ENCODE measurements at places on chromosomes 16 and 17. TPM values are rescaled to one million over a fixed set of nuclear protein-coding genes. Genes with fewer than 3 reads are reported as not detected.

Gene HAS3
- total RNA-seq = 0.08 TPM

Gene MYH13
- not detected for total RNA-seq

Gene HAPSTR1
- total RNA-seq = 31.4 TPM

DNA sequence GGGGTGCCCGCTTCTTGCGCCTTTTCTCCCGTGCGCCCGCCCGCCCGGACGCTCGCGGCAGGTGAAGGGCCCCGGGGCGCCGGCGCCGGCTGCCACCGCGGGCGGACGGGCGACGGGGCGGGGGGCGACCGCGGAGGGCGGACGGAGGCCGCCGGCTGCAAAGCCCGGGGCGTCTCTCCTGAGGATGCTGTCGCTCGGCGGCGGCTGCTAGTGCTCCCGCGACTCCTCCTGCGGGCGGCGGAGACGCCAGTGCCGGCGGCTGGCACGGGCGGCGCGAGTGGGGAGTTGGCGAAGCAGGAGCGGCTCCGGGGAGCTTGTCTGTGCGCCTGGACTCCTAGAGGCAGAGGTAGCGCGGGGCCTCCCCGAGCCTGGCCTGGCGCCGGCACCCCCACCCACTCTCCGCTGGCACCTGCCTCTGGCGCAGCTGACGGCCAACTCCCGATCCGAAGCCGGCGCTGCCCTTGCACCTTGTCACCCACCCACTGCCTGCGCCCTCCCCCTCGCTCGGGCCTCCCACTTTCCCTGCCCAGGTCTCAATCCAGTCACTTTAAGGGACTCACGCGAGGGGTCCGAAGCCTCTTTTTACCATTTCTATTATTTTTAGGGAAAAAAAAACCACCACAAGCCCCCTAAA is at the start of gene FAM20A:
TSS of gene FAM20A (minus strand) at position 437 of the 634 bp plus-strand sequence. CDS start 701 bp downstream, outside the sequence.
- DNase-seq = no peak

GRCh38 chr16:72291531-72291981 is 119.6 kb upstream of the PMFBP1 start:
- peak; percentile 28 for DNase-seq

DNA sequence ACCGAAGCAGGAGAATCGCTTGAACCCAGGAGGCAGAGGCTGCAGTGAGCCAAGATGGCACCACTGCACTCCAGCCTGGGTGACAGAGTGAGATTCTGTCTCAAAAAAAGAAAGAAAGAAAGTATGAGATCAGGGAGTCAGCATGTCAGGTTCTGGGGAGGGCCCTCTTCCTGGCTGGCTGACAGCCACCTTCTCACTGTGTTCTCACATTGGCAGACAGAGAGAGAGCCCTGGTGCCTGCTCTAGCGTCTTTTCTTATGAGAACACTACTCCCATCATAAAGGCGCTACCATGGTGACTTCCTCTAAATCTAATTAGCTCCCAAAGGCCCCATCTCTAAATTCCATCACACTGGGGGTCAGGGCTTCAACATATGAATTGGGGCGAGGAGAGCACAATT is 27.6 kb upstream of the RBBP6 start:
- no peak for DNase-seq

Gene KRTAP2-4
- total RNA-seq = not detected

GRCh38 chr17:62692721-62693431 is 65.4 kb downstream of the MRC2 start:
- DNase-seq = peak; percentile 32

DNA sequence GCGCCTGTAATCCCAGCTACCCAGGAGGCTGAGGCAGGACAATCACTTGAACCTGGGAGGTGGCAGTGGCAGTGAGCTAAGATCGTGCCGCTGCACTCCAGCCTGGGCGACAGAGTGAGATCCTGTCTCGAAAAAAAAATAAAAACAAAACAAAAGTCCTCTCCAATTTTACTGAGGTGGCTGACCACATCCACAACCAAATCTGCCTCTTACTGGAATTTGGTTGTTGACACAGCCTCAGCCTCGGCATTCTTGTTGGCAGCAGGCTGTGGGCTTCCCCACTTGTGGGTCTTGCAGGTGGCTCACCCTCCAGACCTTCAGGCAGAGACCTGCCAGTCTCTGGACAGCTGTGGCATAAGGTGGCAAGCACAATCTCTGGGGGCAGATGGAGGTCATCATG is 15.6 kb downstream of the B4GALNT2 start:
- no peak for DNase-seq

Gene LDAF1
- 13.3 TPM for total RNA-seq

Gene BIRC5
- 114 TPM for total RNA-seq

DNA sequence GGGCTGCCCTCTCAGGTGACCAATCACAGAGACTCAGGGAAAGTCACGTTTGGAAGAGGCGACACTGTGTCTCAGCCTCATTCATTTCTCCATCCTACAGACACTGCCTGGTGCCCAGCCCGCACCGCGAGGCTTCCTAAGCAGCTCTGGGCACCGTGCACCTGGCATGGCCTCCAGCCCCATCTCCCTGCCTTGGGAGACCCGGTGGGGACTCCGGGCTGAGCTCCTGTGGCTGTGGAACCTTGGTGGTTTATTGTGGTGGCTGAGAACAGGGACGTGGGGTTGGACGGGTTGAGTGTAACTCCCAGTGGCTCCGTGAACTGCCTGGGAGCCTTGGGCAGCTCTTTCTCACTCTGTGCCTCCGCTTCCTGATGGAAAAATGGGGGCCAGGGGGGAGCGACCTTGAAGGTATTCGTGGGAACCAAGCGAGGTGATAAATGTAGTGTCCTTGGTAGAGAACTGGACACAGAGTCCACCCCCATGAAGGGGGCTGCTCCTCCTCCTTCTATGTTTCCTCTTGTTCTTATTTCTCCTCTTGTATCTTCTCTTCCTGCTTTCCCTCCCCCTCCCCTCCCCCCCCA is 215.4 kb downstream of the SEC14L1 start:
- DNase-seq = no peak

DNA sequence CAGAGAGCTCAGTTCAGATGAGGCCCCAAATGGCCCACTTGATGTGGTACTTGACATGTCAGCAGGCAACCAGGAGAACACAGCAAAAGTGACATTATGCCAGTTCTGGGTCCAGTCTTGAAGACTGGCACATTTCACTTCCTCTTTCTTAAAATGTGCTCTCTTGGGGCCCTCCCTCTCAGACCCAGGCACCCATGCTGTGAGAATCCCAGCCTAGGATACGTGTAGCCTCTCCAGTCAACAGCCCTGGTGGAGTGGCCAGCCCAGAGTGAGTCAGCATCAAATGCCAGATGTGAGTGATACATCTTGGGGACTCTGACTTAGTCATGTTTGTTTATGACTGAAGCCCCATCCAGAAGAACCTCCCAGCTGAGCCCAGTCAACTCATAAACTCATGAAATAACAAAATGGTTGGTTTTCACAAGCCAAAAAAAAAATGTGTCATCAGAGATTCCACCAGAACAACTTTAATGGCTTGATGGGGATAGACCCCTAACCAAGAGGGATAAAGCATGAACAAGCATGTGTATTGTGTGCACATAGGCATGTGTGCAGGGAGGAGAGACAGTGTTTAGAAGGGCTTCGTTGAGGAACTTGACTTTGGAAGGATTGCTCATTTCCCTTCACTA is 82.5 kb upstream of the TNRC6C start:
- no peak for DNase-seq

Gene LRRC37A
- total RNA-seq = 3.1 TPM

DNA sequence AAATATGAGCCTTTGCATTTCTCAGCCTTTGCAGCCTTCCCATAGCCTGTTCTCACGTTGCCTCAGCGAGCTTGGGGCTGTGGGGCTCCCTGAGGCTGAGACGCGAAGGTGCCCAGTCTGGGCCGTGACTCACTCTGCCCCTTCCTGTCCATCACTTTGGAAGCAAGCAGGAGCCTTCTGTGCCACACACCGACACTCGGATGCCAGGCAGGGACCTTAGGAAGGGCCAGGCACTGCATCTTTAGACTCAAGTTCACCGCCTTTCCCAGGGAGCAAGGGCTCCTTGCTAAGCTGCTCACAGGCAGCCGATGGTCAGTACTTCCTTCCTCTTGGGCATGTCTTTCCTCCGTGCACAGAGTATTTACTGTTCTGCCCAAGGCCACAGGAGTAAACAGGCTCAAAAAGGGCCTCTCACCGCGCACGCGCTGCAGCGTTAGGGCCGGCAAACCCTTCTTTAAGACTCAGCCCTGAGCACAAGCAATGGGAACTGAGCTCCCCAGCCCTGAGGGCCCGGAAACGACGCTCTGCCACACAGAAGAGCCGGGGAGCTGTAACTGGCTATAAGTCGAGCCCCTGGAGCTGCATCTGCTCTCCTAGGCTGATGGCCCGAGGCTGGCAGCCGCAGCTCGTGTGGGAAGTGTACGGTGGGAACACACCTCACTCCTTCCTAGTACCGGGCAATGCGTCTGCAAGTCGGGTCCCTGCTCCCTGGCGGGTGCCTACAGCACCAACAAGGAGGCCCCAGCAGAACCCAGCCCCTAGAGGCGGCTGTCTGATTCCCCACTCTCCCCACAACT is 7.2 kb downstream of the TIMM22 start:
- no peak for DNase-seq
